Iris pigment epithelial cell (primary cell): ENCODE measurements at places on chromosomes 3 and 15.

- no peak for DNase-seq
These were observed 49.9 kb upstream of the BLM start for GRCh38 chr15:90667073-90667754.

- no peak for DNase-seq
These were observed 30.2 kb upstream of the FURIN start for GRCh38 chr15:90838139-90838538.

- DNase-seq: peak; percentile 83
These were observed 87.3 kb downstream of the SMAD6 start for GRCh38 chr15:66789029-66790025.

DNA sequence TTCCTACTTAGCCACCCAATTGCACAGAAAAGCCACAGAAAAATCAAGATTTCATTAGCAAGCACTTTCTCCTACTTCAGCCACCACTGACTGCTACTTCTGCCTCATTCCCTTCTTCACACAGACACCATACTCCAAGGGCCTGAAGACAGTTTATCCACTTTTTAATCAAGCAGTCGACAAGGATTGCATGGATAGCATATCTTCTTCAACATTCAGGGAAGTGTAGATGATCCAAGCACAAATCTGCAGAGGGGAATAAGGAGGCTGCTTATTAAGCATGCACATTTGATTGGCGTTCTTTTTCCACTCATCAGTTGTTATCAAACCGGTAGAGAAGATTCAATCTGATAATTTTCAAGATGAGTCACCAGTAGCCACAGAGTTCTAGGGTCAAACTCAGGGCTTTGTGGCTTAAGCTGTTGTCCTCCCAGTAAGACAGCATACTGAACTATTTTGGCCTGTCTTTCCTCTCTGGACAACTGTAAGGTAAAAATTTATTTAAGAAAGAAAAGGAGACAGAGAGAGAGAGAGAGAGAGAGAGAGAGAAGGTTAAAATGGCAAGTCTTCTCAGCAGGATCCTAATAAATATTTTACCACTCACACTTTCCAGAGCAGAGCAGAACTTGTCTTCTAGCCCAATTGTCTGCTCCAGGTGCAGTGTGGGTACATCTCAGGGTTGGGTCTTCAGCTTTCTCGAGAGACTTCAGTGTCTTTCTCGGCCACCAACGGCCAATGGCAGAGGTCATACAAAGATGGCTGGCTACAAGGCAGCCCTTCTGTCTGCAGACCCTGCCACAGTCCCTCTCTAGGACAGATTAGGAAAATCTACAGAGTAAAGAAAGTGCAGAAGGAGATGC lies 80.6 kb upstream of the BHLHE40 start:
- DNase-seq: peak; percentile 85

DNA sequence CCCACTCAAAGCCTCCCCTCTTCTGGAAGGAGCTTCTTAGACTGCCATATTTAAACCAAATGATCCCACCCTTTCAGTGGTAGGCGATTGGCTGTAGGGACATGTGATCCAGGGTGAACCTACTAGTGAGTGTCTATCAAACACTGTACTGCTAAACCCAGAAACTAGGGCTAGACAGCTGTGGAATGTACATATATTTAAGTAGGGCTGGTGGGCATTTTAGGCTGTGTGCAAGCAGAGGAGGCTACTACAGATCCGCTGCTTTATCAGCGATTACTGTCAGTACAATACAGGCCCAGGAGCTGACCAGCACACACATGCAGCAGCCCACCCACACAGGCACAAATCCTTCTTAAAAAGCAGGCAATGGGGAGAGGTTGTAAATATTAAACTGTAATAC lies 15.4 kb upstream of the LARP6 start:
- peak; percentile 23 for DNase-seq

DNA sequence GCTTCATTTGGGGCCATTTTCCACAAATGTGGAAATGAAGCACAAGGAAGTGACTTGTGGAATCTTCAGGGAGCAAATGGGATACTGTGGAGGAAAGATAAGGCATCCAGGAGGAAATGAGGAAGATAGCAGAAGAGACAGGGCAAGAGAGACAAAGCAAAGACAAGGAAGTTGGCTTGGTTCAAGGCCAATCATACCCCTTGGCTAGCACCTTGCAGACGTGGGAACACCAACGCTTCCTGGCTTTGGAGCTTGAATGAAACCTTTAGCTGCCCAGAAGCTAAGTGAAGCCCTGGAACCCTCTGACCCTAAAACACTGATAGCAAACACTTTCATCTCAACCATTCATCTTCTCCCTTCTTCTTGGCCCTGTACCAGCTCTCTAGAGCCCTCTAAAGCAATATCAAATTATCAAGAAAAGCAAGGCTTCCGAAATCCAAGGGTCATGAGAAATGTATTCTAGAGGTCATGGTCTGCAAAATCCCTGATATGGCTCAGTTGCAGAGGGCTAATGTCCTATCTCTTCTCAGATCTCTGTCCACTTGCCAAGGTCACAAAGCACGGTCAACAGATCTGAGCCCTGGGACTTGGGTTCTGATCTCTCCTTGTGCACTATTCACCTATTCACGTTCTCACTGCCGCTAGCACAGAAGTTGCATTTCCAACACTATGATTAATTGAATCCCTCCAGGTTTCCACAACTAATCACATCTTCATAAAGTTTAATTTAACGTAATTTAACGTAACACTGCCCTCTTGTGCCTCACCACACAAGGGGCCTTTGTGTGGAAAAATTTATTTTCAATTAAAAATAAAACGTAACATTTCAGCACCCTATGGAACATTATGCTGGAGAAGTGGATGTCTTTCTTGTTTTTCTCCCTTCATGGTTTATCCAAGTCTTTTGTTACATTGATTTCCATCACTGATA lies 557.6 kb upstream of the ADAMTS9 start:
- peak; percentile 6 for DNase-seq

DNA sequence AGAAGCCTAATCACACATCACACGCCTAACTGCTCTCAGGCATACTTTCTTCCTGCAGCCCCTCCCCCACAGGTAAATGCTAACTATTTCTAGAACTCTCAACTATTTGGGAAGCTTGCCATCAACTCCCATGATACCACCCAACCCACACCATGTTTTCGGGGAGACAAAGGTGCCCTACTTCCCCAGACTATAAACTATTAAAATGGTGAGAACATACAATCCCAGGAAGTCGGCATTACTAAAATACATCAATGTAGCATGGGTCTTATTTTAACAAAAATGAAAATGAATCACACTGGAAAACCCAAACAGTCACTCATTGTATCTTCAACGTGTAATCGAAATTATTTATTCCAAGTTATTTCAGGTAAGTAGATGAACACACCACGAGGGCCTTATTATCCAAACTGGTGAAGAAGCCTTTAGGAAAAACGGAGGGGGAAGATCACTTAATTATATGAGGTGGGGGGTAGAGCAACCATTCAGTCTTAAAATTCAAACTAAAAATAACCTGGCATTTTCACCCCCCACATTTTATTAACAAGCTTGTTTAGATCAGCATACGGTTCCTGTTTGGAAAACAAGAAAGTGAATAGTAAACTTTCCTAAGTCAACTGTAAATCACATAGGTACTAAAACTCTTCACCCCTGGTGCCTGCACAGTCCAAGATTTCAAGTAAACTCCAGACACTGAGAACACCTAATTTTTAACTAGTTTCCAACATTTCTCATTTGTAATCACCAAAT lies 1.9 kb downstream of the TBL1XR1 start:
- peak; percentile 59 for DNase-seq

DNA sequence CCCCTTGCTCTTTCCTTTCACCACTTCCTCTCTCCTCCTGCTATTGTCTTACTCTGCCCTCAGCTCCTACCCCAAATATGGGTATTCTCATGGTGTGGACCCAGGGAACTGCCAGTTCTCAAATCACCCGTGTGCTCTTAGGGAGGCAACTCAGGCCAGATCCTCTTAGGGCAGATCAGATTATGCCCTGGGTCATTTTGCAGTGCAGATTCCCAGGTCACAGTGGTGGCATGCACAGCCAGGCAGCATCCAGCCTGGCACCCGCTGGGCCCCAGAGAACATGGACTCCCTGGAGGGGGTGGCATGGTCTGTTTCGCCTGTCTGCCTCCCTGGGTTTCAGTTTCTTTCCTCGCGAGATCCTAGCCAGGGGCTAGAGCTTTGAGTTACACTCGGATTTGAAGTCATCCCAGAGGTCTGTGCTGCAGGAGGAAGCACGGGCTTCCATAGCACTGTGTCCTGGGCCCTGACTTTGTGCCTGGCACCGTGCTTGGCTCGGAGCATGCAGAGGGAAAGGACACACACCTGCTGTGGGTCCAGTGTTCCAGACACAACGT lies 96.1 kb downstream of the TOP2B start:
- no peak for DNase-seq

- peak; percentile 89 for DNase-seq
These were observed 95.8 kb upstream of the ABHD17C start for GRCh38 chr15:80599359-80599758.

DNA sequence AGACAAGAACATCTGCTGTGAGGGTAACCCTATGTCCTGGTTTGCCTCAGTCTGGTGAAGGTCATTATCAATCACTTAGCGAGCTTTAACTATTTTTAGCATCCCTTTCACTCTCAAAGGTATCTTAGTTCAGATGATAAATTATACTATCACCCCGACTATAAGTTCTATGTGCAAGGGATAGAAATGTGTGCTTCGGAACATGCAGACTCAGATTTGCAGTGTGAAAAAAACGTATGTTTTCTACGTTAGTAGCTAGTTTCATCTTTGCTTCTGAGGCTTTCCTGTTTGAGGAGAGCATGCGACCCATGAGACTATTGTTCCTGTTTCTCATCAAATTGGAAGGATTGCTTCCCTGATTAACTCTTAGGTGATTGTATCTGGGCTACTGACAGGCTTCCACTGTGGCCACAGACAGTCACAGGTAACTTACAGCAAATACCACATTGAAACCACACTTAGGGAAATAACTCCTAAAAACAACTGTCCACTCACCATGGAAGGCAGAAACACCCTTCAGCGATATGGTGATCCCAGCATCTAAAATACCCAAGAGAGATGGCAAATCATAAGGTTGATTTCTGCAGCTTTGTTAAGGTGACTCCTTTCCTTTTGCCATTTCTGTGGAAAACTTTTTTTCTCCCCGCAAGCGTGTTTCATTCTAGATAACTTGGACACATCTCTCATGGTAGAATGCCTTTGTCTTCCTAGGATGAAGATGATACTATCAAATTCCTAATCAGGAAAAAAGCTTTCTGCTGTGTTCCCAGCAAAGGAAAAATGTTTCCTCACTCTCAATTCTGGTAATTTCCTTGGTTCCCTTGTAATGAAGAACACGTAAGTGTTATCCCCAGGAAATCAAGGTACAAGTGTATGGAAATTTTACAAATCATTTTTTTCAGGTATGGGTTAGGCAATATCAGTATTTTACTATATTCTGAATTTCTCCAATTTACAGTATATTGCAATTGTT lies 5.2 kb downstream of the GCSAM start:
- DNase-seq: no peak

DNA sequence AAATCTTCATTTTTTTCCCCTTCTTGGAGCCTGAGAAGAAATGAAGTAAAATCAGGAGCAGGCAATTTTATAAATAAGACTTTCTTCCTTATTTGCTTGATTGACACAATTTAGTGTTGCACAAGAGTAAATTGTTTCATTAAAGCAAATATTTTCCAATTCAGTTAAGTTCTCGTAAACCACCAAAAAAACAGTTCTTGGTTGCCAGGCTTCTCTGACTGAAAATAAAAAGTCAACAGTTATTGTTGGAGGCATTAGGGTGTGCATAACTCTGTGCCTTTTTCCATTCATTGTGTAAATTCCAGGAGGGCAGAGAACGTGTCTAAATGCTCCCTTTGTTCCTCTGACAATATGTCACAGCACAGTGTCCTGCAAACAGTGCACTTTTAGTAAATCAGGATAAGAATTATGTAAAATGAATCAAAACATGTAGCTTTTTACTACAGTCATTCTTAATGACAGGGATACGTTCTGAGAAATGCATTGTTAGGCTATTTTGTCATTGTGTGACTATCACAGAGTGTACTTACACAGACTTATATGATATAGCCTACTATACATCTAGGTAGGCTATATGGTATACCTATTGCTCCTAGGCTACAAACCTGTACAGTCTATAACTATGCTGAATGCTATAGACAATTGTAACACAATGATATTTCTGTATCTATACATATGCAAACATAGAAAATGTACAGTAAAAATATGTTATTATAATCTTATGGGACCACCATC lies at the start of gene CP:
Gene CP, minus strand, starts transcription at position 47 of the 735 bp plus-strand sequence. Its CDS starts 37 bp downstream, at position 10.
- DNase-seq: no peak
